ENCODE measurements at places on chromosomes 6 and 20.

DNA sequence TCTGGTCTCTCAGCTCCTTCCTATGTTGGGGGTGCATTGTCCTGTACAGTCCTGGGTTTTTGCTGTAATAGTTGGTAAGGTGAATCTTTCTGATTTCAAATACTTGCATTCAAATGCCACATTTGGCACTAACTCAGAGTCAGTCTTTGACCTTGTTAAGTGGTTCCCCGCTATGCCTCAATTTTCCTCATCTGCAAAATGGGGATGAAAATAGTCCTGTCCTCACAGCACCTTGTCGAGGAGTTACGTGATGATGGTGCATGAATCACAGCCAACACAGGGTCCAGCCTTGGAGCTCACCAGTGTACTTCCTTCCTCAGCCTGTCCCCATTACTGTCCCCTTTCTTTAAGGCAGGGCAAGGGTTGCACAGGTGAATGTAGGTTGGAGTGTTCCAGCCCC, 1.1 kb downstream of the WFDC5 start:
- no peak for DNase-seq

DNA sequence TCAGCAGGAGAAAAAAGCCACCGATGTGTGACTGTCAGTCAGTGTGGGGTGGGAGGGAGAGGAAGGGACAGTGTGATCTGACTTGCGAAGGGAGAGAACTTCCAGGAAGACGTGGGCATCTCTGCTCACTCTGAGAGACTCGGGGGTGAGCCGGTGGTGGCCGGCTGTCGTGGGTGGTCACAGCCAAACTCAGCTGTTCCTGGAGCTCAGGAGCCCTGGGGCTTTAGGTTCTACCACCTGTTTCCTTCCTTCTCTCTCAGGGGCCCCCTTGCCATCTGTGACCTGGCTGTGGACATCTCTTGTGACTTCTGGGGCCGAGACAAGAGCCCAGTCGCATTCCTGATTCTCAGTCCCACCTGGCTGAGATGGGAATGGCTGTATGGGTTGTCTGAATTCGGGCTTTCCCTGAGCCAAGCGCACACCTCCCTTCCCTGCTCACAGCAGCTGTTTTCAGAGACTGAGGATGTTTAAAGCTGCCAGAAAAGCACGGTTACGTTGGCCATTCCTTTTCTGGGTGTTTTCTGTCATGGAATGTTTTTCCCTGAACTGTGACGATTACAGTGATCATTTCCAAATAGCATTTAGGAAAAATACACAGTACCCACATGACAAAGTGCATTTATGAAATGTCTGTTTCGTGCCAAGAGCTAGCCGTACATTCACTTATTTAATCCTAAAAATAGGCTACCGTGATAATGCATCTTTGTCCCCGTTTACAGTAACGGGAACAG, 36.5 kb downstream of the SYNJ2 start:
- DNase-seq = no peak

DNA sequence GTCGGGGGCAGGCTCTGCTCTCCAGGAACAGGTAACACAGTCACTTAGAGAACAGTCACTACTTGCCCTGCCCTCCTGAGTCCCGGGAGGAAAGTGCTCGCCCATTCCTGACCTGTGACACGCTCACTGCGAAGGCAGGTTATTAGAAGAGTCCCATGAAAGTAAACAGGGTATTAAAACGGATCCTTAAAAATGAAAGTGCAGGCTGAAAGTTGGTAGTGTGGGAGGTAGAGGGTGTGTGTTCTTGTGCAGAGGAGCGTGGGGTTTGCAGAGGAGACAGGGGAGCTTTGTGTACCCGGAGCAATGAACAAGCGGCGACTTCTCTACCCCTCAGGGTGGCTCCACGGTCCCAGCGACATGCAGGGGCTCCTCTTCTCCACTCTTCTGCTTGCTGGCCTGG, at the start of gene CCN6:
CCN6 (plus strand) TSS at position 104 of the 400 bp plus-strand sequence; CDS start at position 358, 254 bp downstream.
- no peak for DNase-seq

- DNase-seq = no peak
Observed at GRCh38 chr20:19254956-19255355, 42.5 kb downstream of the SLC24A3 start.

- DNase-seq = no peak
Observed at GRCh38 chr6:120894077-120894476, 440.2 kb downstream of the TBC1D32 start.

DNA sequence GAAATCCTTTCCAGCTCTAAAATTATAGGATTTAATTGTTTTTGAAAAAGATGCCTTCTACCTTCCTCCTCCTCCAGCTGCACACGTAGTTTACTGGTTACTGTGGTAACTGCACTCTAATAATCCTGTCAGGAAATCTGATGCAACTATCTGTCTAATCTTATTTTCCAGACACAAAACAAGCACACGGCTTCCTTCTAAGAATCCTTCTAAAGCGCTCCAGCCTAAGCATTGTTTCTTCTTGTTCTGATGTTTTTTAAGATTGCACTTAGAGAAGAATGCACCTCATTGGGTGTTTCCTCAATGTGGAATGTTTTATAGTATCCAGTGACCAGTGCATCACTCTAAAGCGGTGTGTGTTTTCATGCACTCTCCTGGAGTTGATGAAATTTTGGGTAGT, 63.6 kb downstream of the CARMIL1 start:
- DNase-seq = no peak

GRCh38 chr20:11375966-11376365, 541.7 kb upstream of the BTBD3 start:
- DNase-seq = no peak

- DNase-seq = no peak
Observed at GRCh38 chr6:110856296-110856695, 18.3 kb upstream of the AMD1 start.

- no peak for DNase-seq
Observed at GRCh38 chr20:63745424-63745805, 5.8 kb downstream of the SLC2A4RG start.

GRCh38 chr6:64330694-64331307, 695.2 kb downstream of the PHF3 start:
- no peak for DNase-seq

- DNase-seq = no peak
Observed at GRCh38 chr6:149847939-149848267, 16.3 kb downstream of the LRP11 start.

DNA sequence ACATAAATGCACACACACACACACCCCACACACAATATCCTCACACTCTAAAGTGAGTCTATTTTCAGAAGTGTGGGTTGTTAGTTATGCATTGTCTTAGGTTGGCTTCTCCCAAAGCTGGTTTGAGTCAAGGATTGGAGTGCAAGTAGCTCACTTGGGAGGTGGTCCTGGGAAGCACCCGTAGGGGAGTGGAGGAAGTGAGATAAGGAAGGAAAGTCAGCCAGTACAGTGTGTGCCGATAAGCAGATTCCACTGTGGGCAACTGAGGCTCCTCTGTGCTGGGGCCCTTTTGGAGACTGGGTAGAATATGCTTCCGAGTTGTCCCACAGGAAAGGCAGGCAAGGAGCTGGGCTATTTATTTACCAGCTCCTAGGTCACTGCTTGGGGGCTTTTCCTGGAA, 67.2 kb downstream of the PLCB4 start:
- no peak for DNase-seq

All from C1 segment of cervical spinal cord (tissue), 14 donors.